ENCODE measurements at places on chromosomes 6 and 20. TPM values are rescaled to one million over a fixed set of nuclear protein-coding genes. Genes with fewer than 3 reads are reported as not detected.

The KCNS1 gene
- polyA plus RNA-seq, result 0.53 TPM

The ACTL10 gene
- polyA plus RNA-seq, result 0.64 TPM

The TAGAP gene
- 0.56 TPM for polyA plus RNA-seq

The CHD6 gene
- polyA plus RNA-seq, result 52.0 TPM

The FLRT3 gene
- polyA plus RNA-seq, result 128 TPM

The HTR1E gene
- 0.73 TPM for polyA plus RNA-seq

The LBP gene
- 0.04 TPM for polyA plus RNA-seq

The BCL2L1 gene
- polyA plus RNA-seq, result 84.4 TPM

The TXLNB gene
- 1.9 TPM for polyA plus RNA-seq

The TGM2 gene
- 35.4 TPM for polyA plus RNA-seq
